ENCODE measurements at places on chromosomes 7 and 10. TPM values are rescaled to one million over a fixed set of nuclear protein-coding genes. Genes with fewer than 3 reads are reported as not detected.

DNA sequence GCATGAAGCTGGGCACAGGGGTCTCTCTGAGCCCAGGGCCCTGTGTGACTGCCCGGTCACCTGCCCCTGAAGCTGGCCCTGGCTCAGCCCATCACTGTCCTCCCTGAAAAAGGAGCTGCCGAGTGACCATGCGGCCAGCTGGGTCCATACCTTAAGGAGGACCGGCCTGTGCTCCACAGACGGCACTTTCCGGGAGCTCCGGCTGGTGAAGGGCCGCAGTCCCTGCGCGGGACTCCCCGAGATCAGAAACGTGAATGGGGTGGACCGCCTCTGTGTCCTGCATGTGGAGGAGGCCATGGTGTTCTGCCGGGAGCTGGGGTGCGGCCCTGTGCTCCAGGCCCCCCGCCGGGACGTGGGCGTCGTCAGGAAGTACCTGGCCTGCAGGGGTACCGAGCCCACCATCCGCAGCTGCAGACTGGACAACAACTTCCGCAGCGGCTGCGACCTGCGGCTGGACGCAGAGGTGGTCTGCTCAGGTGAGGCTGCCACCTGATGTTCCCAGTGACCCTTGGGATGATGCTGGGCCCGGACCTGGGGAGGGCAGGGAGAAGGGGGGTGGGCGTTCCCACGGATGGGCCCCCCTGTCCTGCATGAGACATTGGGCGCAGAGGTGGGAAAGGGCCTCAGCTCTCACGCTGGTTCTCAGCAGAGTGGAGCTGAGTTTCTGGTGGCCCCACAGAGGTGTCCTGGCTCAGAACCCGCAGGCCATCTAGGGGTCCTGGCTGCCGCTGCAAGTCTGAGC, 3.5 kb downstream of the SCART1 start:
- no peak for DNase-seq

DNA sequence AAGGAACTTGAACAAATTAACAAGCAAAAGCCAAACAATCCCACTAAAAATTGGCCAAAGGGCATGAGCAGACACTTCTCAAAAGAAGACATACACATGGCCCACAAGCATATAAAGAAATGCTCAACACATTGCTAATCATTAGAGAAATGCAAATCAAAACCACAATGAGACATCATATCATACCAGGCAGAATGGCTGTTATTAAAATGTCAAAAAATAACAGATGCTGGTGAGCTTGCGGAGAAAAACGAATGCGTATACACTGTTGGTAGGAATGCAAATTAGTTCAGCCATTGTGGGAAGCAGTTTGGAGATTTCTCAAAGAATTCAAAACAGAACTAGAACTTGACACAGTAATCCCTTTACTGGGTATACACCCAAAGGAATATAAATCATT, 311.7 kb upstream of the HPS1 start:
- DNase-seq = no peak

DNA sequence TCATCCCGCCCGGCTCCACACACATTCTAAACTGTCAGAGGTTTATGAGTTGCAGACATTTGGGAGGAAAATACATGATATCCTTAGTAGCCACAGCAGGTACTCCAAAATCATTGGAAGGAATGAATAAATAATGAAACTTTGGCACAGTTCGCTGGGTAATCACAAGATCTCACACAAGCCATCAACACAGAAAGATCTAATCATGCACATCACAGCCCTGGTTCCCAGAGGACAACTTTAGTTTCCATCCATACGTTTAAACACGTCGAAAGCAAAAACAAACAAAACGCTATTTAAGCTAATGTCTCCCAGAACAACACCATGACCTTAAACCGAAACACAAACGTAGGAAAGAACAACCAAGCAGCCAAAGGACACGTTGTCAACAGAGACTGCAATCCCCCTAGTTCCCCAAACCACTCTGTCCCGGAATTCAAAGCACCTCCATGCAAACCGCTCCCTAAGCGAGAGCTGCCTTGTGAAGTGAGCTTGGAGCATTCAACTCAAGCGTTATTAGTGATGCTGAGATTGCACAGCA, 12.3 kb downstream of the SVIL start:
- no peak for DNase-seq

DNA sequence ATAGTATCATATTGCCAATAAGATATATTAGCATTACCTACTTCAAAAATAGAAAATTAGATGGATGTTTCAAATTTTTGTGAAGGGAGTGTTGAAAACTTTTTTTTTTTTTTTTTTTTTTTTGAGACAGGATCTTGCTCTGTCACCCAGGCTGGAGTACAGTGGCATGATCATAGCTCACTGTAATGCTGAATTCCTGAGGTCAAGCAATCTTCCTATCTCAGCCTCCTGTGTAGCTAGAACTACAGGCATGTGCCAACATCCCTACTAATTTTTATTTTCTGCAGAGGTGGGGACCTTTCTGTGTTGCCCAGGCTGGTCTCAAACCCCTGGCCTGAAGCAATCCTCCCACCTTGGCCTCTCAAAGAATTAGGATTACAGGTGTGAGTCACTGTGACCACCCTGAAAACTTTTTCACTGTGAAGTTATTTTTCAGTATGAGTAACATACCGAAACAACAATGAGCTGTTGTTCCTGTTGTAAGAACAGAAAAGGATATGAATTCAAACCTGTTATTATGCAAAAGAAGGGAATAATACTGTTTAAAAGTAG, 266.9 kb downstream of the NEBL start:
- DNase-seq = no peak

- no peak for DNase-seq
Observed at GRCh38 chr10:90168244-90168643, 466.9 kb downstream of the KIF20B start.

DNA sequence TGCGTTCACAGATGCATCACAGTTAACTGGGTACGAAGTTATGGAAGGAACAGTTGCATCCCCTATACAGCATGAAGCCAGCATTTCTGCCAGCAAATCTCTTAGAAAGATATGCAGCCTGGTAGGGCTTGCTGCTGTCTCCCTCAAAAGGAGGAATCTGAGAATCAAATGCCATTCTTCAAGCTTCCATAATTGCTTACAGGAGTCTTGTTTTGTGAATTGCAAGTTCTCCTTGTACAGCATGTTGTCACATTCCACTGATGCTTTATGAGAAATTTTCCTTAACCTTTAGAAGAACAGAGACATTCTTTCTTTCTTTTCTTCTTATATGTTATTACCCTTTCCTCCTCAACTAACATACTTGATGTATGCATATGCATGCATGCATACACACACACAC, 134.6 kb downstream of the CHRM2 start:
- DNase-seq = no peak

Gene PSTK
- total RNA-seq = 8.3 TPM

DNA sequence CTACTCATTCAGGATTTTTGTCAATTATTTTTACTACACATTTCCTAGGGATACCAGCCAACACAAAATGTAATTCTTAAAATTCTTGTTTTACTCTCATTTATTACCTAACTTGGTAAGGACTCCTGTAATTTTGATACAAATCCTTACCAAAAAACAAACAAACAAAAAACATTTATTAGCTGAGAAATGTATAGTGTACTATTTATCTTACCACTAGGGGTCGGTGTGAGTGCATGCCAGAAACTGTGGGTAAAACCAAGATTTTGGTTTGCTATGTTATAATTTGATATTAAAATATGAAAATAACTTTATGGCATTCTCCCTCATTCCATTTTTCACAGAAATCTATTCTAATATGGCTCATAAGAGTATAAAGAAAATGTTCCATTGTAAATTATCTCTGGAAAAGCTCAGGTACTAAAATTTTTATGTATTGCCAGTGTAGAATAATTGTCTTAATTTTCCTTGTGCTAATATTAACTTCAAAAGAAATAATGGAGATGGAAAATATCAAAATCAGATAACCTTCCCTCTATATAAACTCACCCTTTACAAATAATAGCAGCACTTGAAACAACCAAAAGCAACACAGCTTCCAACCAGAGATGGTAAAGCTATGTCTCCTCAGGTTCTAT, 290.8 kb upstream of the PCDH15 start:
- DNase-seq = peak; percentile 17

- DNase-seq = no peak
Observed at GRCh38 chr10:71178880-71179279, 33.5 kb upstream of the UNC5B start.

Gene FLNC
- 0.28 TPM for total RNA-seq

All from MCF 10A (cell line).